Germinal center (tissue), 1 donor: ENCODE measurements at places on chromosomes 3 and 15.

DNA sequence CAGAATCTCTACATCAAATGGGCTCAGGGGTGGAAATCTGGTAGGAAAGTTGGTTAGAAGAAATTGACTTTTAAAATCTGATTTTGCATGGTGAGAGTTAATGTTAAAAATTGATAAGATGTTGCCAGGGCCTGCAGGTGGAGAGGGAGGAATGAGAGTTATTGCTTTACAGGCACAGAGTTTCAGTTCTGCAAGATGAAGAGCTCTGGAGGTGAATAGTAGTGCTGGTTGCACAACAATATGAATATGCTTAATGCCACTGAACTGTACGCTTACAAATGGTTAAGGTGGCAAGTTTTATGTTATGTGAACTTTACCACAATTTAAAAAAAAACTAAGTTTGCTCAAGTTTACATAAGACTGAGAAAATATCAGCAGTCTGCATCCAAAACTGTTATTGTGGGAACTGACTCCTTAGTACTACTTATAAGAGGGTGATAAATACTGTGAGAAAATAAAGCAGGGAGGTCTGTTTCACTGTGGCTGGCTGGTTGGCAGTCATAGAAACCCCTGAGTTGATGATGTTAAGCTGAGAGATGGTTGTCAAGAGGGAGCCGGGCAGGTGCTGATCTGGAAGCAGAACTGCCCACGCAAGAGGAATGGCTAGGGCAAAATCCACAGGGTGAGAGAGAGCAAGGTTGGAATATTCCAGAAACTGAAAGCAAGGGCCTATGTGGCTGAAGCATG, 144.9 kb downstream of the EDEM1 start:
- DNase-seq = no peak

DNA sequence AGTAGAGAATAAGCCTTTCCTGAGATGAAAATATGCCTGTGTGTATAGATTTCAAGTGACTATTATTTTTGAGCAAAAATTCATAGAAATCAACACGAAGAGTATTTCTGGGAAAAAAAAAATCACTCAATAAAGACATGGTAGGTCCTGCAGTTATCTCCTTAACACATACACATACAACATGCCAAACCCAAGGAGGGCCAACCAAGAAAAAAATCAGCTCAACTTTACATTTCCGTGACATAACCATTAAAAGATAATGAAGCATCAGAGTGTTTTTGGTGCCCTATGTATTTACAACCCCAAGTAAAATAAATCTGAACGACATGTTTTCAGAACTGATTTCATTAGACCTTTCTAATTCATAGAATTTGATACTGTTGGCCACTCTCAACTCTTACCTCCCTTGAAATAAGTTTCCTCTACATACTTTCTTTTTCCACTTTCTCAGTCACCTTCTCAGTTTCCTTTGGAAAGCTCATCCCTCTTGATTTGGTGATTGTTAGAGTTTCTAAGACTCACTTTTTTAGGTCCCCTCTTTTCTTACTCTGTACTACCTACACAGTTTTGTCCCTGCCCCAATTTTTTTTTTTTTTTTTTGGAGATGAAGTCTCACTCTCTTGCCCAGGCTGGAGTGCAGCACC, 162.3 kb downstream of the TBL1XR1 start:
- no peak for DNase-seq

- DNase-seq = no peak
These were observed at the start of gene CALML4 for GRCh38 chr15:68204776-68205557. Gene CALML4, minus strand, starts transcription at chr15:68205332. Its CDS starts 85 bp downstream, at chr15:68205247.

DNA sequence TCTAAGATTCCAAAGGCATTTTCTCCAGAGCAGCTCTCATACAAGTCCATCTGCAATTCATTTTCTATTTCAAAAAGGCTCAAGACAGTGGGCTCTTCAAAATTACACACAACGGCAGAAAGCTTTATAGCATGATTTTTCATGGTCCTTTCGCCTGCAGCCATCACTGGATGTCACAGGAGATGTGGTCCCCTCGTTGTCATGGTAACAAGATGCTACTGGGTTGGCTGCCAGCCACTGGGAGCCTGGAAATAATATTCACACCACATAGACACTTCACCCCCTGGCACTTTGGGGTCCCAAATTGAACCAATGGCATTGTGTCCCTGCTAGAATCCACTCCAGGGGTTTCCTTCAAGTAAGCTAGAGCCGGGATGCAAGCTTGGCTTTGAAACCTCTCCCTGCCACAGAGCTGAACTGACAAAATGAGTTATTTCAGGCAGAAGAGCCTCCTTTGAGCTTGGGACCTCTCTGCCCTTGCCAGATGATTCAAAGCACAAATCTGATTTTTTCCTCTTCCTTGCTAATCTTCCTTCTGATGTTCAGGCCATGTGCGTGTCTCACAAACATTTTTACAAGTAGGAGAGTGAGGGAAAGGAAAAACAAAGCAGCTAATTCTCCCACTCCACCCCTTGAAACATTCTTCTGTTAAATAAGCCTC, 512.6 kb upstream of the ADAMTS9 start:
- DNase-seq = no peak

GRCh38 chr3:126337980-126338651, 19.1 kb downstream of the KLF15 start:
- DNase-seq = no peak

- no peak for DNase-seq
These were observed 523.8 kb downstream of the SOX2 start for GRCh38 chr3:182235504-182235903.

DNA sequence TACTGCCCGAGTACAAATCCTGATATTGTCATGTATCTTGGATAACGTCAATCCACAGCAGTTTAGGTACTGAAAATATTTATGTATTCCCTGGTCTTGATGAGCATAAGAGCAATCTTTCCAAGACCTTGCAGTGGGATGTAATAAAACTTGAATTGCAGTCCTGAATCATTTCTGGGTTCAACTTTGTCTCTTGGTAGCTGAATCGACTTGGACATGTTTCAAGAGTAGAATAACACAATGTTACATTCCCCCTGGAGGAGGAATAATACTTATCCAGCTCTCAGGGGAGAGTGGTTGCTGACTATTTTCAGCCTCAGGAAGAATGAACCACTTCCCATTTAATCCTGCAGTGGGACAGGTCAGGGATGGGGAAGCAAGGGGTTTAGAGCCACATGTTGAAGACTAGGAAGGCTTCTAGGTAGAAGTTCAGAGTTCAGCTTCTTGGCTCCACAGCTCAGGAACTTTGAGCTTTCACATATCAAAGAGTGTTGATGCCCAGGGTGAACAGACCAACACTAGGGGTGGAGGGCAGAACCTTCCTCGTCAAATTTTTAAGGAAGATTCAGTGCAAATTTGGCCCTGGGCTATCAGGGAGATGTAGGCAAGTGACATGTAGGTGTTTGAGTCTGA, 43.4 kb upstream of the GPD1L start:
- no peak for DNase-seq
